ENCODE measurements at places on chromosomes 11 and 22.
A peak's percentile ranks its signal among the peaks of the same experiment; 100 is the strongest.

- no peak for DNase-seq
These were observed 504.3 kb downstream of the FAM181B start for GRCh38 chr11:82229341-82229740.

- no peak for DNase-seq
These were observed 60.0 kb downstream of the MYO18B start for GRCh38 chr22:25802018-25802417.

GRCh38 chr11:1998861-1999260 is 1.2 kb upstream of the H19 start:
- DNase-seq = no peak

DNA sequence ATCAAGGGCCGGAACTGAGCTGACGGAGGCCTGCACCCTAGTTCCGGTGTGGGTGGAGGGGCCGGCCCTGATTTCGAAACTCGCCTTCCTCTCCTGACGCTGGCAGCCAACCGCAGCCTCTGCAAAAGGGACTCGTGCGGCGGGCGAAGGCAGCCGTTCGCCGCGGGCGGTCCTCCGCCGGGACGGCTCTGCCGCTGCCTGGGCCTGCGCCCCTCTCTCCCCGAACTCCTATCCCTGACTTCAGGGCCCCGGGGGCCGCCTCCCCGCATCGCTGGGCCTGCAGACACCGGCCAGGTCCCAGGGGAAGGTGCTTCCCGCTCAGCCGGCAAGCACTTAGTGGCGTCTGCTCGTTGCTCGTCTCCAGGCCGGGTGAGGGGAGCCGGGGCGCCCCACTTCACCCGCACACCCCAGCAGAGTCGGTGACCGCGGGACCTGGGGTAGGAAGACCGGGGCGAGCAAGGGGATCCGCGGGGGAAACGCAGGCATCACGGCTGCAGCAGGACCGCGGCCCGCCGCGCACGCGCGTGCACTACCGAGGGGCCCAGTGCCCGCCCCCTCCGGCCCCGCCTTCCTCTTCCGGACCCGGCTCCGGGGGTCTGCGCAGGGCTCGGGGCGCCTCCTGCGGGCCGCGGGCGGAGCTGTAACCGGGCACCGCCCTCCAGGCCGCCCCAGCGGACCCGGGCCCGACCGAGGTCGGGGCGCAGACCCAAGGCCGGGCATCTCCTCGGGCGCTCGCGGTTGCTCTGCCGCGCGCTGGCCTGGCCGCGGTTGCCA is 464 bp upstream of the ANKRD13D start:
- DNase-seq = peak; percentile 85

DNA sequence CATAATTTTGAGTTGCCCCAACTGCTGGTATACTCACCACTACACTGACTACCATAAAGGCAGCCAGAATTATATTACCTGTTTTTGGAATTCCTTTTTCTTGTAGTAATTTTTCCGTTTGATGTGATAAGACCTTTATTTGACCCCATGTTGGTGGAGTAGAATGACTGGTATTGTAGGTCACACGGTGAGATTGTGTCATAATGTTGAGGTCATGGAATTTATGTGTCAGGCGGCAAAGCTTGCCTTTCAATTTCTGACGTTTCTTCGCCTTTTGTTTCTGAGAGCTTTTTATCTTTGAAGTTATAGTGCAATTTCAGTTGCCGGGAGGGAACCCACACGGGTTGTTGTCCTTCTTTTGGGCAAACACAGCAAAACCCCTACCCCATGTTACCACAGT is 13.0 kb downstream of the OR52K1 start:
- DNase-seq = peak; percentile 2

DNA sequence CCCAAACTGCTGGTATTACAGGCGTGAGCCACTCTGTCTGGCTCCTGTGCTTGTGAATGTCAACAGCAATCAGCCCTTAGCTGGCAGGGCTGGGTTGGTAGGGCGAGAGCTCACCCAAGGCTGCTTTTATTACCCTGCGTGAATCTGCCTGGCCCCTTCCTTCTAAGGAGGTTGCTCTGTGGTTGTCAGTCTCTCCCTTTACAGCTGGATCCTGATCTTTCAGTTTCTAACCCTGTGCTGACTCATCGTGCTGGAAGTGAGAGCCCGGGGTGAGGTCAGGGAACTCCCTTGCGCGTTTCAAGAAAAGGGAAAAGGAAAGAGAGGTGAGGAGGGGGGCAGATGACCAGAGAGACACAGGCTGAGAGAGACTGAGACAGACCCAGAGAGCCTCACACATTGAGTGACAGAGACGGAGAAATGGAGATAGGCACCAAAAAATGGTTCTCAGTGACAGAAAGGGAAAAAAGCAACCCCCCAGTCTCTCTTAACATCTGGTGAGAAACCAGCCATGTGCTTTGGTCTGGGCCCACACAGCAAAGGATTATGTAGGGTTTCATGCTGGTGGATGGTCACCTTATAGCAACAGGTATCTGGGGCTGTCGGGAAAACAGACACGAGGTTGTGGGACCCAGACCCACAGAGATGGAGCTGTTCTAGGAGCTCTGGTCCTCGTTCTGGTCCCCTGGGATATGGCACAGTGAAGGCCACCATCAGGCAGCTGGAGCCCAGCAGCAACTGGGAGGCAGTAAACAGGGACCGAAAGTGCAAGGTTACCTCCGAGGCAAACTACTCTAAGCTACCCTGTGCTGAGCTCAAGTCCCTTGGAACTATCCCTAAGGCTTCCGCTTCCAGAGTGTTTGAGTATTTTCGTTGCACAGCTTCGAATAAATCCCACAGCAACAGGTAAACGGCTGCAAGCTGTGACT is 2.5 kb downstream of the TCN2 start:
- peak; percentile 85 for DNase-seq

- no peak for DNase-seq
These were observed 167.8 kb upstream of the POU2AF2 start for GRCh38 chr11:111077530-111078322.

All from dermis blood vessel endothelial cell (primary cell).